Skeletal muscle tissue (tissue), 5 donors: ENCODE measurements at places on chromosomes 11 and 22. TPM values are rescaled to one million over a fixed set of nuclear protein-coding genes. Genes with fewer than 3 reads are reported as not detected.

The PHOX2A gene
- total RNA-seq = not detected

The ENTHD1 gene
- not detected for total RNA-seq

The GRIK4 gene
- 0.52 TPM for total RNA-seq

The KBTBD3 gene
- 3.1 TPM for total RNA-seq

The MRPL40 gene
- 34.4 TPM for total RNA-seq

The KRTAP5-8 gene
- not detected for total RNA-seq

The C11orf42 gene
- total RNA-seq = not detected

The UBQLNL gene
- under 0.01 TPM for total RNA-seq

The LUZP2 gene
- total RNA-seq = 2.1 TPM

The INS gene
- total RNA-seq = not detected

The HBG1 gene
- total RNA-seq = 24.5 TPM

The ZP1 gene
- not detected for total RNA-seq

The HBG2 gene
- total RNA-seq = 17,934 TPM

The GTF2H1 gene
- total RNA-seq = 45.9 TPM

The OR52W1 gene
- not detected for total RNA-seq

The POGLUT3 gene
- total RNA-seq = 20.4 TPM

The GTSE1 gene
- 3.1 TPM for total RNA-seq

The OR52I1 gene
- not detected for total RNA-seq

The SHANK3 gene
- total RNA-seq = 4.2 TPM

The MUC5AC gene
- total RNA-seq = under 0.01 TPM

The C22orf23 gene
- 0.52 TPM for total RNA-seq

The GLB1L3 gene
- total RNA-seq = not detected

The SERHL2 gene
- 2.6 TPM for total RNA-seq

The CHRM1 gene
- not detected for total RNA-seq
